Stimulated activated CD8-positive, alpha-beta memory T cell treated with anti-CD3 and anti-CD28 coated beads, Interleukin-4, amount 100 ng/mL, for 4 hours (primary cell): ENCODE measurements at places on chromosomes 13 and 19.

DNA sequence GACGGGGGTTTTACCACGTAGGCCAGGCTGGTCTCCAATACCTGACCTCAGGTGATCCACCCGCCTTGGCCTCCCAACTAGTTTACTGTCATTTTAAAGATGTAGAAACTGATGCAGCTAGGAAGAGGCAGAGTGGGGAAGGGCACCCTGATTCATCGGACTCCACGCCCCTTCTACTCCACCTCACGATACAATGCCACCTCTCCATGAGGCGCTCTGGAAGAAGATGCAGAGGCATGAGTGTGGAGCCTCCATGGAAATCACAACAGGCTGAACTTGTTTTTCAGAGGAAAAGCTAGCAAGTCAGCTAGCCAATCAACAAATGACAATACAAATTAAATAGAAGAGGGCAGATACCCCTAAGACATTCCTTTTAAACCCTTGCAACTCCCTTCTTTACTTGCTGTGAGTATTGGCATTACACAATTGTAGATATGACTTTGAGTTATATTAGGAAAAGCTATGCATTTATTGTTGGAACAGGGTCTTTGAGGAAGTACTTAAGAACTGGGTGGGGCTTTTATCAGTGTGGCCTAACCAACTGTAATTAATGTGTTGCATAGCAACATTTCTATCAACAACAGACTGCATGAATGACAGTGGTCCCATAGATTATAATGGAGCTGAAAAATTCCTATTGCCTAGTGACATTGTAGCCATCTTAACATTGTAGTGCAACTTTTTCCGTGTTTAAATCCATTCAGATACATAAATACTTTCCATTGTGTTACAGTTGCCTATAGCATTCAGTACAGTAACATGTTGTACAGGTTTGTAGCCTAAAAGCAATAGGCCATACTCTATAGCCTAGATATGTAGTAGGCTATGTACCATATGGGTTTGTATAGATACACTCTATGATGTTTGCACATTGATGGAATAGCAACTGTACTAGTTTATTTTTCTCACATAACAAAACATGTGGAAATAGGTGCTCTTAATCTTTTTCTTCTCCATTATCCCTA is 17.6 kb downstream of the WDFY2 start:
- DNase-seq, result no peak

- no peak for DNase-seq
Measured at GRCh38 chr13:75693227-75693626, 57.1 kb downstream of the LMO7 start.

DNA sequence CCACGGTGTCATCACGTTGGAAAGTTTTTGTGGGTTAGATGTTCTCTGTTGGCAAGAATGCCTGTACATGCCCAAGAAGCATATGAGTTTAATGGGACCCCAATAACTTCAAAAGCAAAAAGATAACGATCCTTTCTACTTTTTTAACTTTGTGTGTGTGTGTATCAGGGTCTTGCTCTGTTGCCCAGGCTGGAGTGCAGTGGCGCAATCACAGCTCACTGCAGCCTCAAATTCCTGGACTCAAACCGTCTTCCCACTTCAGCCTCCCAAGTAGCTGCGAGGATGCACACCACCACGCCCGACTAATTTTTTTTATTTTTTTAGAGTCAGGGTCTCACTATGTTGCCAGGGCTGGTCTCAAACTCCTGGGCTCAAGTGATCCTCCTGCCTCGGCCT is 34.3 kb upstream of the TPM4 start:
- DNase-seq, result no peak

- no peak for DNase-seq
Measured at GRCh38 chr13:114013336-114013735, 39.5 kb upstream of the C13orf46 start.

DNA sequence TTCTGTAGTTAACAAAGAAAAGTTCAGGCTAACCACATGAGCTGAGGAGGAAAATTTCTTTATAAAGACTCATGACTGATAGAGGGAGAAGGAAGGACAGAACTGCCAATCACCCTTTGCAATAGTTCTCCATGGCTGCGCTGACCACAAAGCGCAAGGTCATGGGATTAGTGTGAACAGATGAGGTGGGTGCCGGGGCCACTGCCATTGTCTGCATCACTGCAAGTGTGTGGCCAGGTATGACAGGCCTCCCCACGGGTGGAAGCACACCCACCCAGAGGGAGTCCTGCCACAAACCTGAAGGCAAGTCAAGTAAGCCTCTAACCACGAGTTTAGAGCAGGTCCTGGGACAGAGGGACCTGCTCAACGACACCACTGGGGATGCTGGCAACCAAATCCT is 128.1 kb downstream of the TUBA3C start:
- DNase-seq, result no peak

GRCh38 chr19:38255383-38256014 is 675 bp downstream of the PPP1R14A start:
- no peak for DNase-seq

DNA sequence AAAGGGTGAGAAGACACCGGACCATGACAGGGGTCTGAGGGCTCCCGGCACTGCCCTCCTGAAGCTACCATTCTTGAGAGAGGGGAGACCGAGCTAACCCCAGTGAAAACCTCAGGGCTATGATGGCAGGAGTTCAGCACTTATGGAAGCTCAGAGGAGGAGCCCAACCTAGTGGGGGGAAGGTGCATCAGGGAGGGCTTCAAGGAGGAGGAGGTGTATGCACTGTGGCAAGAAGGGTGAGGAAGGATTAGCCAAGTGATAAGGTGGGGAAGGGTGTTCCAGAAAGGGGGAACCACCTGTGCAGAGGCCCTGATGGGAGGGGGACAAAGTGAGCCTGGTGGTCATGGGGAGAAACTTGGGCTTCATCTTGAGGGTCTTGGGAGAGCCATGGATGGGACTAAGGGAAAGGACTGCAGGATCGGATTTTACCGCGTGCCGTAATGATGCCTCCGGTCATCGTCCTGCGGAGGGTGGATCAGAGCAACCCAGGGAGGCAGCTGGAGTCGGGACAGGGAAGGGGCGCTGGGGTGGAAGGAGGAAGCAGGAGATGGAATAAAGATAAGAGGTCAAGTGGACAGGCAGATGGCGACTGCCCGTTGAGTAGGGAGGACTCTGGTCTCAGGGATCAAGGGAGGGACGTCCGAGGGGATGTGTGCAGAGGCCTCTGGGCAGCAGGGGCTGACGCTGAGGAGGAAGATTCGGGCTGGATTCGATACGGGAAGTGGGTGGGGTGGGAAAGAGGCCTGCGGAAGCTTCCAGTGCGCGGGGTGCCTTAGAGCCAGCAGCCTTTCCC is 13.3 kb upstream of the PSMD8 start:
- no peak for DNase-seq

GRCh38 chr13:95714142-95714832 is 37.3 kb downstream of the DNAJC3 start:
- DNase-seq, result no peak

DNA sequence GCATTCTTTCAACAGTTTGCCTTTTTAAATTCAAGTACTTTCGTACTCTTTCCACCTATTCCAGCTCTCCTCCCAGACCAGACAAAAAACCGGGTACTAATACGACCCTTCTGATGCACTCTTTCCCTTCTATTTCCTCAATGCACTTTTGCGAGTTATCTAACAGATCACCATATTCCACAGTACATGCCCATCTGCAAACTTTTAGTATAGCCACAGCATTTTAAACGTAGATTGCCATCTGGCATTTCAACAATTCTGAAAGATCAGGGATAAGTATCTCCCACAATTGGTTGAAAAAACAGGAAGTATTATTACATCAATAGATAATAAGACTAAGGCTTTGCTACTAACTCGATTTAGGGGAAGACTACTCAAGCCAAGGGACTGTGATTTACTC is 31.5 kb downstream of the RBM26 start:
- no peak for DNase-seq

DNA sequence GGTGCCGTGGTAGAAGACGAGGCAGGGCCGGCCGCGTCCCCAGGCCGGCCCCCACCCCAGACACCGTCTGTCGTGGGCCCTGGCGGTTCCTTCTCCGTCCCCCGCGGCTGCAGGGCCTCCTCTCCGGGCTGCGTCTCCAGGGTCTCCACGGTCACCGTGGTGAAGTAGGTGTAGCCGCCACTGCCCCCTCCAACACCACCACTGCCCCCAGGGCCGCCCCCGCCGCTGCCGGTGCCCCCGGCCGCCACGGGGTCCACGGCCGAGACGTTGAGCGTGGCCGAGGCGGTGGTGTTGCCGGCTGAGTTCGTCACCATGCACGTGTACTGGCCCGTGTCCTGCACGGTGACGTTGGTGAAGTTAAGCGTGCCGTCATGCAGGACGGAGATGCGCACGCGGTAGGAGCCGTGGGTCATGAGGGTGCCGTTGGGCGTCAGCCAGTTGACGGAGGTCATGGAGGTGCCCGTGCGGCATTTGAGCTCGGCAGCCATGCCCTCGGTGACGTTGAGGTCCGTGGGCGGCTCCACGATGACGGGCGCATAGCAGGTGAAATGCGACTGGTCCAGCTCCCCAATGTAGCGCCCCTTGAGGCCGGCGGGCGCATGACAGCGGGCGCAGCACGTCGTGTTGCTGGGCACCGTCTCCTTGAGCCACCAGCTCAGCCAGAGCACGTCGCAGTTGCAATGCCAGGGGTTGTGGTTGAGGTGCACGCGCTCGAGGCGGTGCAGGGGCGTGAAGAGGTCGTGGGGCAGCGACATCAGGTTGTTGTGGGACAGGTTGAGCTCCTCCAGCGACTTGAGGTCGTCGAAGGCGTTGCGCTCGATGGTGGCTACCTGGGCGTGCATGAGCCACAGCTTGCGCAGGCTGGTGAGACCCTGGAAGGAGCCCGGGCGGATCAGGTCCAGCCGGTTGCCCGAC is 4.6 kb upstream of the ASPDH start:
- no peak for DNase-seq

GRCh38 chr19:35330475-35330874 is 1.5 kb downstream of the CD22 start:
- DNase-seq, result no peak

- no peak for DNase-seq
Measured at GRCh38 chr13:74289861-74290773, 155.9 kb upstream of the KLF12 start.

- DNase-seq, result no peak
Measured at GRCh38 chr13:41356786-41357185, 45.7 kb downstream of the NAA16 start.

DNA sequence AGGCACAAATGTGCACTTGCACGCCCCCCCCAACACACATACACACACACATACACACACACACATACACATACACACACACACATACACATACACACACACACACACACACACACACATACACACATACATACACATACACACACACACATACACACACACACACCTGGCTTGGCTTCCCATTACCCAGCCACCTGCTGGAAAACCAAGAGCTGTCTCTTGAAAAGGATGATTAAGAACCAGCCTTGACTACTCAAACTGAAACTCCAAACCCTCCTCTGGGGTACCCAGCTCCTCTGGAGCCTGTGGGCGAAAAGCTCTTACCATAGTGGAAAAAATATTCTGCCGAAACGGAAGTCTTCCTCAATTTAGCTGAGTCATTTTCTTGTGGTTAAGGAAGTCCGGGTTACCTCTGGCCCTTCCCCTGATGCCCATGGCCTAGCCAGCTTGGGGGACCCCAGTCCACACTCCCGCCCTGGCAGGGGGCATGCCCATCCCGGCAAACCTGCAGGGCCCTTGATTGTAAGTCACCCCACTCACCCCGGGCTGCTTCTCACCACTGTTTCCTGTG is 21.9 kb downstream of the CEBPA start:
- no peak for DNase-seq

DNA sequence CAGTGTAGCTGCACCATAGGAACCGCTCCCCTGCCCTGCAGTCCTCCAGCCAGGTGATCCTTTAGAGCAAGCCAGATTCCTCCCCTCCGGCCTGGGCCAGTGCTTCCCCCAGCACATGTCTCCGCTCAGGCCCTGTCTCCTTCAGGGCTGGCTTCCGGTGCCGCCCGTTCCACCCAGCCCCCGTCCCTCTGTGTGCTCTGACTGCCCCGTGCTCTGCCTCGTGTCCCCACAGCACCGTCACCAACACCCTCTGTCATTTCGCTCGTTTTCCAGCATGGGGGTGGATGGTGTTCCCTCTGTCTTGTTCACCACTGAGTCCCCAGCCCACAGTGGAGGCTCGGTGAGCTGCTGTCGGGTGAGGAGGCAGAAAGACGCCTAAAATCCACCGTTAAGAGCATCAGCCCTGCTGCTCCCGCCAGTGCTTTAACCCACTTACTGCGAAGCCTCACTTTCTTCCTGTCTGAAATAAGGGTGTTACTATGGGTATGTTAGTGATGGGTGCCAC is 54.5 kb downstream of the TSSK6 start:
- DNase-seq, result peak; percentile 37

DNA sequence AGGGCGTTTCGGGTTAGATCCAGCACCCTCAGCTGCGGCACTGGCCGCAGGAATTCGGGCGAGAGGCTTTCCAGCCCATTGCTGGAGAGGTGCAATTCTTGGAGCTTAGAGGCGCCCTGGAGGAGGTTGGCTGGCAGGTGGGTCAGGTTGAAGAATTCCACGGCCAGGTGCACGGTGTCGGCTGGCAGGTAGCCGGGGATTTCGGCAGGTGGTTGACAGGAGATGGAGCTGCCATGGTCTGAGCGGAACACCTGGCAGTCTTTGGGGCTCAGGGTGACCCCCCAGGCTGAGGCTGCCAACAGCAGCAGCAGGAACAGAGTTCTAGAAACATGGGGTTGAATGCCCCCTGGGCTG is 1.3 kb downstream of the LRG1 start:
- no peak for DNase-seq

GRCh38 chr19:41872775-41873647 is 4.1 kb upstream of the CD79A start:
- no peak for DNase-seq
